Ecto neural progenitor cell (in vitro differentiated cells): ENCODE measurements at places on chromosomes 5 and 9.

DNA sequence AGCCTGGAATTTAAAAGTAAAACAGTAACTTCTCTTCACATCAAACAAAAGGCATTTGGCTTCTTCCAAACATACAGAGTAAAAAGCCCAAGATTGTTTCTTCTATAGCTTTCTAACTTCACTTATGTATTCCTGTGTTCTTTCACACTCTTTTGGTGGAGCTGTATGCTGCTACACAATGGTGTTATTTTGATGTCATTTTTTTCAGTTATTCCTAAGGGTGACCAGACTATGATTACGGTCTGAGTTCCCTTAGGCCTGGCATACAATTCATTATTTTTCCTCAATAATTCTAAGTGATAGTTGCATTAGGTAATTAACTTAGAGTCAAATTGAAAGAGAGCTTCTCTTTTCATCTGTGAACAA lies 66.3 kb upstream of the IL7R start:
- DNase-seq: no peak

DNA sequence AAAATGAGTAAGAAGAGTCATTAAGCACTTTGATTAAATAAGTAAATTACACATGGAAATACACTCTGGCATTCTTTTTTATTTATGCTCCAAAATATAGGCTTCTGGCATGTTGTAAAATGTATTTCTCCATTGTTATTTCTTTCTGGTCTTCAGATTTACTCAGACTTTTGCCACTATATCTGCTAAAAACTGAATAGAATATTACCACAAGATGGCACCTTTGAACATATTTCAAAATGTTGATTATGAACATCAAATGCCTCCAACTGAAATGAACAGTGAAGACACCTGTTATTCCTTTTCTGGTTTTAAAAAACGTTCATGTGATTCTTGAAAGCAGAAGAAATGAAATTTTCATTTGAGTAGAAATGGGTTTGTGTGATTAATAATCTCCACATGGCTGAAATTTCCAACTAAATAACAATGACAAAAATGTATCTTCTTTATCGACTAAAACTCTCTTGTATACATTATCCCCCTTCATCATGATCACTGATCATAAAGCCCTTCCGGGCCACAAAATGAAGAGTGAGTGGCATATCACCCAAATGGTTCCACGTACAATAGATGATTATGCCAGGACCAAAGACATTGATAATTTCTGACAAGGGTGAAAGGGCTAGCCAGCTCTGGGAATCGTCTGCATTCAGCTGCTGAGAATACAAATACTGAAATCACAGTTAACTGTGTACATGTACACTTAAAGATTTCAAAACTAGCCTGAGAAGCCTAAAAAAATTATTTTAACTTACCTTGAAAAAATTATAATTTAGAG lies 23.8 kb downstream of the TYRP1 start:
- no peak for DNase-seq

DNA sequence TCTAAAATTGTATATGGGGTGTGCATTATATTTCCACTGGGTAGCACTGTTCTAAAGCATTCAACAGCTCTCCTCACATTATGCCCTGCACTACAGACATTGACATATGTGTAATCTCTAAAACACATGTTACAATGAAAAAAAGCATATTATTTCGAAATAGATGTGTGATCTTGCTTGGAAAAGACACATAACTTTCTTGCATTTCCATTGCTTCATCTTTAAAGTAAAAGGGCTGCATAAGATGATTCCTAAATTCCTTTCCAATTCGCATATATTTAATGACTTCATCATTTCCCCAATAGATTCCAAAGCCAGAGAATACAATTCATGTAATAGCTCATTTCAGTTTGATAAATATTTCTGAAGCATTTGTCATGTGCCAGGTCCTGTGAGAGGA lies 566.9 kb downstream of the PDE4D start:
- DNase-seq: no peak

- no peak for DNase-seq
Observed at GRCh38 chr9:90827181-90827871, 25.7 kb downstream of the SYK start.

- no peak for DNase-seq
Observed at GRCh38 chr9:33742051-33742450, 53.3 kb upstream of the PRSS3 start.

DNA sequence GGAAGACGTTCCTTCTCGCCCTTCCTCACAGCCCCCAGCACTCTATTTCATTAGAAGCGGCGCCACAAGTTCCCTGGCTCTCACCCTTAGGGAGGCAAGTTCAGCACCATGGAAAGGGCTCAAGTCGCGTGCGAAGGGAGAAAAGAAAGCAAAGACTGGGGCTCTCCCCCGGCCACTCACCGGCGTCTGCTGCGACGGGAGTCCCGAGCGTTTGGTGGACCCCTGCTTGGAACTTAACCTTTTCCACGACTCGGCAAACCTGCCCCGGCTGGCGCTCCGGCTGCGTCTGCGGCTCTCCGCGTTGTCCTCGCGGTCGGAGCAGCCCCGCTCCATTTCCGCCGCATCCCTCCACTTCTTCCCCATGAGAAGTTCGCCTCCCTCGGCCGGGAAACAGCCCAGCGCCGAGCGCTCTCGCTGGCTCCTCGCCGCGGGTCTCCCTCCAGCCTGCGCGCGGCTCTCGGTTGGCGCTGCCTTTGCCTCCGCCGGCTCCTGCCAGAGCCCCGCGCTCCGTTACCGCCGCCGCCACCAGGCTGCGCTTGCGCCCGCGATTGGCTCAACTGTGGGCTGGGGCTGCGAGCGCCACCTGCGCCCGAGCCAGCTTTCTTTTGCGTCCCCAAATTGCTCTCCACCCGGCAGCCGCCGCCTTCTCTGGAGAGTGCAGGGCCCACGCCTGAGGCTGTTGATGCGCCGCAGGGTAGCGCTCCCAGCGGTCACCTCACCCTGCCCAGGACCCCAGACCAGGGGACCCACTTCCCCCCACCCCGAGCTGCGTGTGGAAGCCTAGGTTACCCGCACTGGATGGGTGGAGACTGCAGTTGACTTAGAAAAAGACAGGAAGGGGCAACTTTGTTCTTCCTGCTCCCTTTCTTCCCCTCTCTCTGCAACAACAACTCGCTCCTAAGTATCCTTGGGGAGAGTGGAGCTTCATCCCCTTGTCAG lies 321.6 kb downstream of the CEMIP2 start:
- DNase-seq: peak; percentile 89

GRCh38 chr5:159040181-159040580 lies 59.5 kb downstream of the EBF1 start:
- no peak for DNase-seq

DNA sequence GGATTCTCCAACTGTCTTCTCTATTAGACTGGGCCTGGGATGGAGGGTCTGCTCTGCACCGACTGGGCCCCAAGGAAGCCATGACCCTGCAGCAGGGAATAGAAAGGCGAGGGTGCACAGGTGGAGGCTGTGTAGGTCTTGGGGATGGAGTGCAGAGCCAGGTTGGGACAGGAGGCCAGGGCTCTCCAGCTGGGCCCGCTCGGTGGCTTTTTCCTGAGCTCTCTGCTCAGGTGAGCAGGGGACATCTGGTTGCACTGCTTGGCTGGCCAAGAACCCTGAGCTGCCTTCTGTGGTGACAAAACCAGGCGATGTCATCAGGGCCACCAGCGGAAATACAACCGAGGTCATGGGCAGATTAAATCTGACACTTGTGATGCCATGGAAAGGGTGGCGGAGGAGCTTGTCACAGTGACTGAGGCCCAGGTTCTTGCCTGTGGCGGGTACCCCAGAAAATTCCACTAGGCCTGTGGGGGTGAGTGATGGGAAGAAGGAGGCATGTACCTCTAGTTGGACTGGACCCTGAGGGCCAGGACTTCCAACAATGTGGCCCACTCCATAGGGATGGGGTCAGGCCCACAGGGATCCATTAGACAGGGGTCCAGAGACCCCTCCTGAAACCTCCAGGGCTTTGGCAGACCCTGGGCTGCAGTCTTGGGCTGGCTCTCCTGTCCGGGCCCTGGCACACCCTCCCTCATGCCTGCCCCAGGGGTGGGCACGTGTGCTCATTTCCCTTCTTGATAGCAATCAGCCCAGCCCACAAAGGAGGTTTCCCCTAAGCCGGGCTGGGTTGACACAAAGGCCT lies 4.4 kb upstream of the IL3 start:
- peak; percentile 32 for DNase-seq

DNA sequence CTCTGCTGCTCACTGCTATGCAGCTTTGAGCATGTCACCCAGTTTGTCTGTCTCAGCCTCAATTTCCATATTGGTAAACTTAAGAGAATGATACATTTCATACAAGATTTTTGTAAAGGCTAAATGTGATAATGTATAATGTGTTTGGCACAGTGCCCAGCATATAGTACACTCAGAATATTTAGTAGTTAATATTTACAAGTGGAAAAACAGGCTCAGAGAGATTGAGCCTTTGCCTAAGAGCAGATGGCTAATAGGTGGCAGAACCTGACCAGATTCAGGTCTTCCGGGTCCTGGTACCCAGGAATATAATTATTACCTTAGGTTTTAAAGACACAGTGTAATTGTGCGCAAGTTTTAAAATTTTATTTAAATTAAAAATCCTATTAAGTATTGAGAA lies 46.8 kb upstream of the KIAA1958 start:
- no peak for DNase-seq

DNA sequence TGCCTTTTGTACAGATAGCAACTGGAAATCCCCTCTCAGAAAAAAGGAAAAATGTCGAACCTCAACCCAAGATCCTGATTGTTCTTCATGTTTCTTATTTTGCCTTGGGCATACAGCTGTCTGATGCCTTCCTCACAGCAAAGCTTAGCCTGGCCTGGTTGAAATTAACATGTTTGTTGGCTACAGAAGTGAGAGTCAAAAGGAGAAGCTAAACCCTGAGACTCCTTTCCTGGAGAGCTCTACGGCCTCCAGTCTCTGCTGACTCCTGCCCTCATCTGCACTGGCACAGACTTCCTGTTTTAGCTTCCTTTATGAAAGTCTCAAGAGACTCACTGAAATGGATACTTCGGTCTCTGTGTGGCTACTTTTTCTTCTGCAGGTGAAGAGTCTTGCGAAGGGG lies 186.7 kb downstream of the PARP8 start:
- DNase-seq: no peak

DNA sequence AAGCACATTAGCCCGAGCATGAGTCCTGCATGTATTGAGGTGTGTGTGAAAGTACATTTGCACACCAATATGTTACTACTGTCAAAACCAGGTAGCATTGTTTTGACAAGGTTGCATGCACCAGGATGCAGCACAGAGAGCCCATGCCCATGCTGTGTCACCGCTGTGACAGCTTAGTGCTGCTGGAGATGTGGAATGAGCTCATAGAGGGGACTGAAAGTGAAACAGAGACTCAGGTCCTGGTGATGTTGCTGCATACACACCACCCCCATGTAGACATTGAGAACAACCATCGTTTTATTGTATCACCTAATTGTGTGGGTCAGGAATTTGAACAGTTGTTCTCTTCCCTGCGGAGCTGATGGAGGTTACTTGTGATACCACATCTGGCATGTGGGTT lies 53.0 kb downstream of the GADD45G start:
- DNase-seq: no peak

GRCh38 chr9:98960409-98960808 lies 16.7 kb downstream of the COL15A1 start:
- DNase-seq: no peak

GRCh38 chr5:58551492-58551891 lies 31.4 kb upstream of the RAB3C start:
- DNase-seq: no peak
